ENCODE measurements at places on chromosomes 11 and 22.

DNA sequence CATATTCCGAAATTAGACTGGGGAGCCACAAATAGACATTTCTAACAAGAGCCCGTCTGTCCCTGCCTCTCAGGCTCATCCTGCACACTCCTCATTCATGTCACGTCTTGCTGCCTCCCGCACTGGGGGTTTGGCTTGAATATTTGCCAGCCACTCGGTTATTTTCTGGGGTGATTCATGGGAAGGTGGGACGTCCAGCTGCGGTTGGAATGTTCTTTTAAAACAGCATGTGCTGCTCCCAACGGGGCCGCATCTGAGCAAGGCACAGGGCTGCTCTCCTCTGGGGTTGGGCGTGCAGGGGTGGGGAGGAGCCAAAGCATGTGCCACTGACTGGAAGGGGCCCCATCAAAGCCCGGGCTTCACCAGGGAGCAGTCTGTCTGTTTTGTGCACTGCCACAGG, 25.9 kb upstream of the SLC5A4 start:
- no peak for DNase-seq

DNA sequence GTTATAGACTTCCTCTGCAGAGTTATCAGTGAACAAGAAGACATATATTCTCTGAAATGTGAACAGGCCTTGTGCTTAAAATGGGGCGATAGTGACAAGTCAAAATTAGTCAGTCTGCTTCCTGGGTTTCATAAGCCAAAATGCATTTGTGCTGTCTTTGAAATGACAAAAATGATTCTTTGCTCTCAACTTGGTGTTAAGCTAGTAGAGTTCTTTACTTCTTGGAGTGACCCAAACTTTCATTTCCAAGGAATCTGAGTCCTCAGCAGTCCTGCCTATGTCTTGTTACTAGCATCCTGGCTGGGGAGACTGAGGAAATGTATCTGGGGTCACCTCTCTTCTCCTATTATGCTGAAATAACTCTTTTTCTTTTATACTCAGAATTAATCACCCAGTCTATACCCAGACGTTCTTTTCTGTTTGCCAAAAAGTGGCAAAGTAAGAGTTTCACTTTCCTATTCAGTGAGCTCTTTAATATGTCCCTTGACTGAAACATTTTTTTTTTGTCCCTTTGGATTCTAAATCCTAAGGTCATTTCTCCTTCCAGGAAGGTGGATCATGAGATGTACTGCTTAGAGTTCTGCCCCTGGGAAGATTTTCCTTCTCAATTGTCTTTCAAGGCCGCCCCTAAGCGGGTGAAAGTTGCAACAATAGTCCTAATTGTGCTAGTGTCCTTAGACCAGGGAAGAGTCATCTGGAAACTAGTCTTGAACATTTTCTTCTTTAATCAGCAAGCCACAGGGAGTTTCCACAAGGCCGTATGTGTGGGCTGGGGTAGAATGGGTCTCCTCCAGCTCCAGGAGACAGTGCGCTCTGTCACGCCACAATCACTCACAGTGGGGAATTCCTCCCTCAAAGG, 53.0 kb upstream of the RDX start:
- DNase-seq: no peak

GRCh38 chr11:102279641-102280170, 37.6 kb upstream of the BIRC3 start:
- DNase-seq: no peak

GRCh38 chr11:41522899-41523672, 63.6 kb upstream of the LRRC4C start:
- no peak for DNase-seq

- DNase-seq: no peak
These were observed 53.5 kb downstream of the COMMD9 start for GRCh38 chr11:36235750-36236149.

DNA sequence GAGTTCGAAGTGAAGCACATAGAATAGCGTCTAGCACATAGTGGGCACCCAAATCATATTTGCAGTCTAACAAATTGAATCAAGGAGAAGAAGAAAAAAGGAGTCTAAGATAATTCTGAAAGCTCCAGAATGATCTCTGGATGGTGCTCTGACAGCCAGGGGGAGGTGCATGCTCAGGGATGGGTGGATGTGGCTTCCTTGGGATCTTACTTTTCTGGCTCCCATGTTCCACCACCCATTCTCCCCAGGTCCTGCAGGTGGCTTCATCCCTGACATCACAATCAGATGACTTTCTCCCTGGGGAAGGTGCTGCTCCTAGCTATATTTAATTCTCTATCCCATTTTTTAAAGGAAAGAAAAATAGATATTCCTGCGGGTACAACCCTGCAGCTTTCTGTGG, 381.9 kb downstream of the CADM1 start:
- DNase-seq: no peak

DNA sequence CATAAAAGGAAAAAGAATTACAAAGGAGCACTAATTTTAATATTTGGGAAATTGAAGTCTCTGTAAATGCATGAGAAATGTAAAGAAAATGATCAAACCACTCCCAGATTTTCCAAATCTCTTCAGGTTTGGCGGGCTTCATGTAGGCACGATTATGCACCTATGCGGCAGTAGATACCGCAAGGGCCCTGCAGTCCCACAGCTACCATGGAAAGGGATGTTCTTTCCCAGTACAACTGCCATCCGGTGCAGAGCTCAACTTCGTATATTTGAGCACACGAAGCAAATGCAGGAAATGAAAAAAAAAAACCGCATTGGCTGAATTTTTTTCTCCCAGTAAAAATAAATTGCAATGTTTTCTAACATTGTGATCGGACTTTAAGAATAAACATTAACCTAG, 1.4 kb downstream of the SLC17A6 start:
- DNase-seq: no peak

DNA sequence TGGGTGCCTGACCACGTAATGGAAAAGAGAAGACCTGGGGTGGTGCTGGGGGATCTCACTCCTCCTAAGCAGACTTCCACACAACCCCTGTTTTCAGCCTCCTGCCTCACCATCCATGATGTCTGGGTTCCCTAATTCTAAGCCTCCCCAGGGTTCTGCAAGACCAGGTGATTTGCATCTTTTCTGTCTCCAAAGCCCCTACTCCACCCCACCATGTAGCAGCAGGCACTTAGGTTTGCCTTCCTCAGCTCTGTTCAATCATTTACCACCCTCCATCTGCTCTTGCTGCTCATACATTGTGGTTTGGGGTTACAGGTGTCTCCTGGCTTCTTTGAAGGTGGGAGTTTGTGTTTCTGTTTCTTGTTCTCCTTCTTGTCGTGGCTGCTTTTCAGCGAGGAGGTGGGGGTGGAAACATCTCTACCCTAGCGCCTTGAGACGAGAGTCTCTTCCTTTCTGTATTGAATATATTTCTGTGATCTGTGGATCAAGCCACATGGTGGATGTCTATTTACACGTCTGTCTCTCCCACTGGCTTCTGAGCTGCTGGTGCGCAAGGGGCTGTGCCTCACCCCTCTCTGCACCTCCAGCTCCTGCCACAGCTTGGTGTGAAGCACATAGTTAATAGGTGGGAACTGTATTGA, 6.6 kb upstream of the SSTR3 start:
- DNase-seq: no peak

DNA sequence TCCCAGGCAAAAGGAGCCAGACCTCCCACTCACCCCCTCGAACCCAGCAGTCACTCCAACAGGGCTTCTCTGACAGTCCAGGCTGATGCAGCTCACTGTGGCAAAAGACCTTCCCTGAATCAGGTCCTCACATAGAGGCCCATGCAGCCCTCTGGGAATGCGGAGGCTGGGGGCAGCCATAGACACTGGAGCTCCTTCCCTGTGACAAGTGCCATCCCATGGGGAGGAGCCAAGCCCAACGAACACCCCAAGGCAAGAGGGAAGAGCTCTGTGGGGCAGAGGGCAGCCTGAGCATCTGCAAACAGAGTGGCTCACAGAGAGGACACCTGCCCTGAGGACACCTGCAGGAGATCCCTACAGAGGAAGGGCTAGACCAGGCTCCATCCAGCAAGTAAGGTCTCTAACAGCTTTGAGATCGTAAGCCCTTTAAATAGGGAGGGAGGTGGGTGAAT, at the start of gene LINC01488:
TSS of gene LINC01488 (plus strand) at position 271 of the 452 bp plus-strand sequence.
- no peak for DNase-seq

- DNase-seq: no peak
These were observed 9.8 kb upstream of the NXPE4 start for GRCh38 chr11:114605370-114605769.

DNA sequence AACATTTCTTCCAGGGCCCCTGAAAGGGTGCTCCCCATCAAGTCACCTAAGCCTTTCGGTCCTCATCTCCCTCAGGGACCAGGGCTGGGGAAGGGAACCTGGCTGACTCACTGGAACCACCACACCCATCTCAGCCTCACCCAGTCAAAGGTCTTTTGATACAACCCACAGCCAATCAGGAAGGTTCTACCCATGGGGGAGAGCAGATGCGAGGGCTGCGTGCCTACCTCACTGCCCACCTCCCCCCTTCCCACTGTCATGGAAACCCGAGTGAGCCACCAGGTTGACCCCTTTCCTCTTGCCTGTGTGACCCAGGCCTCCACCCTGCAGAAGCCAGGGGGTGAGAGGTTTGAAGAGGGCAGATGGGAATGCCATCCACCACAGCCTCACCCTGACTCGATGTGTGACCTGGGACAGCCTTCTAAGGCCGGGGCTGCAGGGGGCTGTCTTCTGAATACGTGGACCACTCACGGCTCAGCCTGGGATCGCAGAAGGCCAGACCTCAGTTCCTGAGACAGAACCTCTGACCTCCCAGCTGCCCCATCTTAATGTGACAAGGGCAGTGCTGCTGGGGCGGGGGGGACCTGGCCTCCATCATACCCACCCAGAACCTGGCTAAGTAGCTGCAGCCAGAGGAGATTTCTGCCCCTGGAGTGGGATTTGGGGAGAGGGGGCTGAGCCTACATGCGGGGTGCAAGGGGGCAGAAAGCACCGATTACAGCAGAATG, 2.7 kb downstream of the MDK start:
- no peak for DNase-seq

GRCh38 chr11:124746621-124747243, 5.3 kb downstream of the VSIG2 start:
- peak; percentile 56 for DNase-seq

GRCh38 chr11:71298016-71298550, 45.7 kb upstream of the SHANK2 start:
- no peak for DNase-seq

GRCh38 chr11:86710936-86711335, 38.5 kb upstream of the ME3 start:
- DNase-seq: no peak

DNA sequence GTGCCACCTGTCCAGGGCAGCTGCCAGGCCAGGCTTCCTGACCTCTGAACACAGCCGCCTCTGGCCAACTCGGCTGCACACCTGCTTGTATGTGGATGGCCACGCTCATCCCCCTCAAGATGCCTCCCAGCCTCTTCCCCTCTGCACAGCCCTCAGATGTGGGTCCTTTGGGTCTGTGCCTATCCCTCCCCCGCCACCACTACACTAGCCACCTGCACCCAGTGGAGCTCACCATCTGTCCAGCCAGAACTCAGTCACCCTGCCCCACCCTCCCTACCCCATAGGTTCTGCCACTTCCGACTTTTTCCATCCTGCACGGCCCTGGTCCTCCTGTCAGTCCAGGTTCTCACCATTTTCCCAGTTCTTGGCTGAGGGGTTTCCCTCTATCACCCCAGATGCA, 44.6 kb downstream of the PHF21B start:
- DNase-seq: no peak

DNA sequence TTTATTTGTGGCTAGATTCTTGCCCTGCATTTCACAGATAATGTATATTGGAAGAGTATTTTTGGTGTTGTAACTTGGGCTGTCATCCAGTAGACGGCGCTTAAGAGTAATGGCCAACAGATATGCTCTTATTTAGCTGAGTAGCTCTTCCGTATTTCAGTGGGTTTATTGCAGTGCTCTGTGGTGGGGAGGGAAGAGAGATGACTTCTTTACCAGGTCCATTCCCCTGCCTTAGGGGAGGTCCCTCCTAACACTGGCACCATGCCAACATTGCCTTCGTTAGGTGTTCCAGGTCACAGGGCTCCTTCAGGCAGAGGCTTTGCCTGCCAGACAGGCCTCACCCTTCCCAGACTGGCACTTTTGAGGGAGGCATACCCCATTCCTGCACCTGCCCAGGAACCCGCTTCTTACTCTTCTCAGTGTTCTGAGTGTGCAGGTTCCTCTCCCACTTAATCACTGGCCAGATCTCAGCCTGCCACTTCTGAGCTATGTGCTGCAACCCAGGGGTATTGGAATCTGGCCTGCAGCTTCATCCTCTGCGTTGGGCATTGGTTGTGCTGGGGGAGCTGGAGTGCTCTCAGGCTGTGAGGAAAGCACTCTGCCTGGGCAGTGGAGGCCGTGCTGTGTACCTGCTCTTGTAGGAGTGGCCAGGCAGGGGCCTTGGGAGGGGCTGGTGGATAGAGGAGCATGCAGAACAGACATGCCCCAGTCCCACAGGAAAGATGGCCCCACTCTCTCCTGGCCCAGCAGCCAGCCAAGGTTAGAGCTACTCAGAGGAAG, 29.4 kb upstream of the SLN start:
- no peak for DNase-seq

GRCh38 chr11:76918941-76919386, 58.2 kb downstream of the ACER3 start:
- DNase-seq: no peak

Measured in stimulated activated CD8-positive, alpha-beta memory T cell treated with anti-CD3 and anti-CD28 coated beads, Interleukin-7, amount 100 ng/mL, for 24 hours (primary cell).